Upper lobe of right lung (tissue), 1 donor: ENCODE measurements at places on chromosomes 6 and 20. TPM values are rescaled to one million over a fixed set of nuclear protein-coding genes. Genes with fewer than 3 reads are reported as not detected.
A peak's percentile ranks its signal among the peaks of the same experiment; 100 is the strongest.

The AGPAT1 gene
- total RNA-seq, result 53.0 TPM

The PRRT1 gene
- 1.4 TPM for total RNA-seq

The RPS6KA2 gene
- 136 TPM for total RNA-seq

GRCh38 chr6:257774-258173 lies 34.5 kb upstream of the DUSP22 start:
- no peak for DNase-seq
- H3K27me3 ChIP-seq, result no peaks in the 10 kb centered on the region
- no peak overlapping the region for H3K27ac ChIP-seq
- peaks cover 5% of the 10 kb centered on the region for H3K4me1 ChIP-seq

DNA sequence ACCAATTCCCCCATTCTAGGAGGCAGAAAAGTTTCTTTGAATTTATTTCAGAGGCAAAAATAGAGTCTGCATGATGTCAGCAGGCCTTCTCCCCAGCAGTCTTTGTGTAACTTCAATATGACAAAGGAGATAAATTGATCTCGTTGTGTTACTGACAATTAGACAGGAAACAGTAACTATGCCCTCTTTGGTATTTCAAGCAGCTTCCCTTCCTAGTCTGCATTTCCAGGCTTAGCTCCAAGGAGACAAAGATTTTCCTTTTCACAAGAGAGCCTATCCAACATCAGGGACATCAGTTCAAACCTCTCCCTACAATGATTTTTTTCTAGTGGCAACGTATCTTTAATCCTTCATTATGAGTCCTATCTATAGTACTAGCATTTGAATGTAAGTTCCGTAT lies 245.9 kb upstream of the HSF2 start:
- no peak overlapping the region for H3K27ac ChIP-seq
- no peaks in the 10 kb centered on the region for H3K4me1 ChIP-seq
- H3K36me3 ChIP-seq, result no peaks in the 10 kb centered on the region
- H3K4me3 ChIP-seq, result no peak overlapping the region

- peak overlapping the region; percentile 64 for H3K27ac ChIP-seq
- DNase-seq, result no peak
- no peaks in the 10 kb centered on the region for H3K27me3 ChIP-seq
These were observed 447 bp downstream of the MCM3 start for GRCh38 chr6:52284131-52284459.

GRCh38 chr6:154496793-154497517 lies 13.5 kb downstream of the CNKSR3 start:
- no peak overlapping the region for H3K27ac ChIP-seq
- no peak overlapping the region for H3K4me3 ChIP-seq
- no peak for DNase-seq
- H3K27me3 ChIP-seq, result no peaks in the 10 kb centered on the region
- no peaks in the 10 kb centered on the region for H3K36me3 ChIP-seq

DNA sequence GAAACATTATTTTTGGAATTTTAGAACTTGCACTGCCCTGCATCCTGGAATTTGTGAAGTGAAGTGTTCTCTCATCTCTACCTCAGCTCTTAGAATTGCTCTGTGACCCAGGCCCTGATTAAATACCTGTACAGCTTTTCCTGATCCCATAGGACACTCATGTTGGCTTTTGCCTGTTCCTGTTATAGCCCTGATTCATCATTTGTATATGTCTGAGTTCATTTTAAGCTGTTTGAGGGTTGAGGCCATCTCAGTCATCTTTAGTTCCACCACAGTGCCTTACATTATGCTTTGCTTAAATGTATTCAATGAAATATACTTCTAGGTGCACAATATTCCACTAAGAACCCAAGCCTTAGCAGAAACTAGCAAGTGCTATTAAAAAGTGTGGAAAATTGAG lies 26.4 kb downstream of the ZFAND3 start:
- no peak overlapping the region for H3K4me3 ChIP-seq
- peaks cover 23% of the 10 kb centered on the region for H3K4me1 ChIP-seq
- no peaks in the 10 kb centered on the region for H3K36me3 ChIP-seq
- DNase-seq, result no peak
- no peak overlapping the region for H3K27ac ChIP-seq
